ENCODE measurements at places on chromosomes 7 and 10. TPM values are rescaled to one million over a fixed set of nuclear protein-coding genes. Genes with fewer than 3 reads are reported as not detected.

The SYT15 gene
- total RNA-seq, result 1.2 TPM

DNA sequence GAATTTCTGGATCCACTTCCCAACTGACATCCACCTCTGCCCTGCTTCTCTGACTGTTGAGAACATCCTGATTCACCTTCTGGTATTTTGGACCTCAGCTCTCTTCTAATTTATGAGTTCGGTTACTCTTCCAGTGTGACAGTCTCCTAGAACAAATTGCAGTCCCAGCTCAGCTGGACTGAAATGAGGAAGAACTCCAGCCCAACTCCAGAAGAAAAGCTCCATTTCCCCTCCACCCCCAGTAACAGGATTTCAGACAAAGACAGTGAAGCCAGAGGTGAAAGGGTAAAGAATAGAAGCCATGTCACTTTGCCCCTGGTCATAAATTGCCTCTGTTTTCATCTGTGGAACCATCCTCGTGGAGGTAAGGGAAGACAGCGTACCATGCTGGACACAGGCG lies 26.2 kb upstream of the INHBA start:
- no peak overlapping the region for H3K4me3 ChIP-seq
- no peak for DNase-seq
- H3K4me1 ChIP-seq, result peaks cover 18% of the 10 kb centered on the region
- H3K27ac ChIP-seq, result no peak overlapping the region

- peaks cover 19% of the 10 kb centered on the region for H3K4me1 ChIP-seq
- no peaks in the 10 kb centered on the region for H3K36me3 ChIP-seq
- H3K27ac ChIP-seq, result no peak overlapping the region
- DNase-seq, result no peak
Observed at GRCh38 chr10:7547206-7547605, 119.6 kb downstream of the ITIH5 start.

DNA sequence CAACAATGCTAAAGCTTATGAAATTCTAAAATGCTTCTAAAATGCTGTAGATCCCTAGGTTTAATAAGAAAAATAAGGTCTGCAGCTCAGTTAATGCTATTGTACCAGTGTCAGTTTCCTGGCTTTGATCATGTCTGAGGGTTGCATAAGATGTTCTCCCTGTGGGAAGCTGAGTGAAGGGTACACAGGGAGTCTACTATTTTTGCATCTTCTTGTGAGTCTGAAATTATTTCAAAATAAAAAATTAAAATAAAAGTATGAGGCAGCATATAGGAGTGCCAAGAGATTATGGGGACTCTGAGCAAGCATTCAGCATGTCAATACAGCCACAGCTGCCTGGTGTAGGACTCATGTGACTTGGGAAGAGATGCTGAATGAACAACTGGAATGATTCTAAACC lies 14.7 kb downstream of the CHST15 start:
- no peak for DNase-seq
- H3K27me3 ChIP-seq, result no peaks in the 10 kb centered on the region
- H3K4me3 ChIP-seq, result no peak overlapping the region
- peaks cover 31% of the 10 kb centered on the region for H3K4me1 ChIP-seq

DNA sequence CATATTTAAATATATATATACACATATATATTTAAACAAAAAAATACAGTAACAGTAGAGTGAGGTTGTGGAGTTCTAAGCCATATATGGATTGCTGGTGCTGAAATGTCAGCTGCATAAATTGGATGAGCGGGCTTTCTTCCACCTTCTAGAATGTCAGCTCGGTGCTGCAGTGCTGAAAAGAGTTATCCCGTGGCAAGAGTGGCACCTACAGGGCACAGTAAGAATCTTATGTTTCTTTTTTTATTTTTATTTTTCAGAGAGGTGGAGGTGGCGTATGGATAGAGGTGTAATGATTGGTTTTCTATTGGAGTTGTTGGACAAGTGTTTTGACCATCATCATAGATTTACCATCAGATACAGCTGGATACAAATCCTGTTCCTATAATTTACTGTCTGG lies 86.2 kb upstream of the DYNC1I1 start:
- H3K27ac ChIP-seq, result no peak overlapping the region
- no peaks in the 10 kb centered on the region for H3K36me3 ChIP-seq

DNA sequence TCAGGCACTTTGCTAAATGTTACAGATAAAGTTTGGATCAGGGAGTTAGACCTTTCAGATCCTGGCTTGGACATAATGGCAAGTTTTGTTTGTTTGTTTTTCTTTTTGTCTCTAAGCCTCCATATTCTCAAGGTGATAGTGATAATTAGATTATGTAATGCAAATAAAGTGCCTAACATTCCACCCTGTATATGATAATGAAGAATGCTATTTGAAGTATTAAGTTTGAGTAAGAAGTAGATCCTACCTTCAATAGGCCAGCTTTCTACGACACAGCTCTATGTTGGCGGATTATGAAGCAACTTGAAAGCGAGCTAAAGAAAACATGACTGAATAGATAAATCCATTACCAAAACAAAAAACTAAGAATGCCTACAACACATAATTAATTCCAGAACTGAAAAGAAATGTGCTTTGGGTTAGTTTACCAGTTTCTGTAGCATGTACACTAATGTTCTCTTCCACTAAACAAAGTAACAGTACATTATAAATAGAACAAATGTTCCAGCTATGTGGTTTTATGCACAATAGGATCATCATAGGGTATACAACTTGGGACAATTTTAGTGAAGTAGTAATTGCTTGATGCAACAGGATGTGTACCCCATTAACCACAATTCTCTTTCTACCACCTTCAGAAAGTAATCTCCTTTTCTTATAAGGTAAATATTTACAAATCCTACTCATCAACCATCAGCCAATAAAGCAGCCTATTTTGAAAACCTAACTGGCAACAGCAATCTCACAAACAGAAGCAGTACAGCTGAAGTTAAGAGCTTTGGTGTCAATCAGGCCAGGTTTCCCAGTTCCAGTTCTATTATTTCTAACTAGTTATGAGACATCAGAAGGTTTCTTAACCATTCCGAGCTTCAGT lies 1.5 kb downstream of the SEM1 start:
- peaks cover 11% of the 10 kb centered on the region for H3K4me1 ChIP-seq
- H3K36me3 ChIP-seq, result peaks cover 19% of the 10 kb centered on the region
- DNase-seq, result no peak
- peaks cover 3% of the 10 kb centered on the region for H3K27me3 ChIP-seq

GRCh38 chr7:78441737-78442136 lies 643.2 kb downstream of the PHTF2 start:
- H3K4me1 ChIP-seq, result peaks cover 30% of the 10 kb centered on the region
- DNase-seq, result no peak
- H3K36me3 ChIP-seq, result no peaks in the 10 kb centered on the region
- no peaks in the 10 kb centered on the region for H3K27me3 ChIP-seq

DNA sequence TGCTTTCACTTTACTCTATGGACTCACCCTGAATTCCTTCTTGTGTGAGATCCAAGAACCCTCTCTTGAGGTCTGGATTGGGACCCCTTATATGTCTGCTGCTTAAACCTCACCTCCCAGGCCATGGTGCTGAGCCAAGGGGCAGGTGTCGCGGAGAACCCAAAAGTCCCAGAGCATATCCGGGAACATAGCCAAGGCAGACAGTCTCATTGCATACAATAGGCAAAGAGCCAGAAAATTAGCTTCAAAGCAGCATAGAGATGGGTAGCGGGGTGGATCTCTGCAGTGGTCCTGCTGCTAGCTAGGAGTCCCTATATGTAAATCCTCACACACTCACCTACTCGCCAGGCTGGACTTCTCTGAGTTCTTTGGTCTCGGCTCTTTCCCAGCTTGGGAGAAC lies 5.5 kb downstream of the CCL24 start:
- H3K27ac ChIP-seq, result no peak overlapping the region
- H3K4me3 ChIP-seq, result no peak overlapping the region
- H3K4me1 ChIP-seq, result no peaks in the 10 kb centered on the region
- peaks cover 16% of the 10 kb centered on the region for H3K36me3 ChIP-seq
- peaks cover 12% of the 10 kb centered on the region for H3K27me3 ChIP-seq

The CALML3 gene
- not detected for total RNA-seq

The MYO1G gene
- total RNA-seq, result 0.48 TPM

- peaks cover 57% of the 10 kb centered on the region for H3K4me1 ChIP-seq
- peak overlapping the region; percentile 39 for H3K27ac ChIP-seq
- no peaks in the 10 kb centered on the region for H3K36me3 ChIP-seq
Observed at GRCh38 chr10:95513941-95514392, 47.2 kb downstream of the SORBS1 start.

DNA sequence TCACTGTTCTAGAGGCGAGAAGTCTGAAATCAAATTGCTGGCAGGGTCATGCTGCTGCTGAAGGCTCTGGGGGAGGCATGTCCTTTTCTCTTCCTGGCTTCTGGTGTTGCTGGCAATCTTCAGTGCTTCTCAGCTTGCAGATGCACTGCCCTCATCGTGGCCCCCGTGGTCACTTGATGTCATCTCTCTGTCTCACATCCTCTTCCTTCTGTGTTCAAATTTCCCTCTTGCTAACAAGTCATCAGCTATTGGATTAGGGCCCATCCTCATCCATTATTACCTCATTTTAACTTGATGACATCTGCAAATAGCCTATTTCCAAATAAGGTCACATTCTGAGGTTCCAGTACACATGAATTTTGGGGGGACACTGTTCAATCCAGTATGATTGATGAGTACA lies 36.6 kb upstream of the SRGN start:
- H3K36me3 ChIP-seq, result no peaks in the 10 kb centered on the region
- no peak overlapping the region for H3K4me3 ChIP-seq
- DNase-seq, result no peak
- H3K27me3 ChIP-seq, result no peaks in the 10 kb centered on the region

Data from WTC11 (cell line).